ENCODE measurements at places on chromosomes 12 and 14.

DNA sequence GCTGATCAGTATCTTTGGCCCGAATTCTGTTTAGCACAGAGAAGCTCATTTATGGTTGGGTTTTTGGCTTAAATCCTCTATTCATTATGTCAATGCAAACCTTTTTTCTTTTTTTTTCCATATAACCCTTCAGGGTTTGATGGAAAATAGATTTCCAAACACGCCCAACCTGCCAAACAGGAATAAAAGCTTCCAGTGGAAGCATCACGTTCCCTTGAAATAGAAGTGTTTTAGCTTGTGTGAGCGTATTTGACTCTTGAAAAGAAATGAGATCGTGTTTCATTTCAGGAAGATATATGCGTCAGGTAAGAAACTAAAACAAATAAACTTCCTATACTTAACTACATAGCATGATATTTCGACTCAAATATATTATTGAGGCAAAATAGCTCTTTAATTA lies at the start of gene PIK3C2G:
TSS of gene PIK3C2G (plus strand) at position 246 of the 400 bp plus-strand sequence. CDS start 20,564 bp downstream, outside the sequence.
- DNase-seq: no peak

DNA sequence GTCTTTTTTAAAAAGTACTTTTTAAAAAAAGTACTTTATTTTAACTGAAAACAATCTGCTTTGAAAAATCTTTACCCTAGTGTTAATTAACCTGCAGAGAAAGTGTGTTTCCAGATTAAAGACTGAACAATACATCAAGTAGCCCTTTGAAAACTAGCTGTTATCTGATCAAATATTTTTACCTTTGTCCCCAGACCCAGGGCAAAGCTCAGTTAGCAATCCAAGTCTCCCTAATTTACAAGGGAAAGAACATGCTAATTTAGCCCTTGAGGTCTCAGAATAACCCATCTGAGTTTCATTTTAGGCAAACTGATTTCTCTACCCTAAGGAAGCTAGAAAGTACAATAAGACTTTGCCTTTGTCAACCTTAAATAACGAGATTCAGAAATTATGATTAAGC lies 91.2 kb downstream of the PPM1H start:
- DNase-seq: no peak

DNA sequence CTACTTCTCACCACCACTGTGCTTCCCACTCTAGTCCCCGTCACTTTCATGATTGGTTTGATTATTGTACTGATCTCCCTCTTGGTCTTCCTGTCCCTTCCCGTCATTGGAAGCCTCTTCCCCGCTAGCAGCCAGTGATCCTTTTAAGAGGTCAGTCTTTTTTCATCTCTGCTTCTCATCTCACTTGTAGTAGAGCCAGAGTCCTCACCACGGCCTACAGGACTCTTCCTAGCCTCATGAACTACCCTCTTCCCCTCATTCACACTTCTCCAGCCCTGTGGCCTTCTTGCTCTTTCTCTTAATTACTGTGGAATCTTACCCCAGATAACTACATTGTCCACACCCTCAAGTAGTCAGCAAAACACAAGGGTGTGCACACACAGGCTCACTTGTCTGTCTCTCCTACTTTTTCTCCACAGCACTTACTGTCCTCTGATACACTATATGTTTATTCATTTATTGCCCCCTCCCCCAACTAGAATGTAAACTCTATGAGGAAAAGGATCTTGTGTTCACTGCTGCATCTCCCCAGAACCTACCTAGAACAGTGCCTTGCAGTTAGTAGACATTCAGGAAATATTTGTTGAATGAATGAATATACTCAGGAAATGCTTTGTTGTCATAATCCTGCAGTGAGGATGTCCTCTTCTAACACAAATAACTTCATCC lies 66.3 kb downstream of the CKB start:
- no peak for DNase-seq

DNA sequence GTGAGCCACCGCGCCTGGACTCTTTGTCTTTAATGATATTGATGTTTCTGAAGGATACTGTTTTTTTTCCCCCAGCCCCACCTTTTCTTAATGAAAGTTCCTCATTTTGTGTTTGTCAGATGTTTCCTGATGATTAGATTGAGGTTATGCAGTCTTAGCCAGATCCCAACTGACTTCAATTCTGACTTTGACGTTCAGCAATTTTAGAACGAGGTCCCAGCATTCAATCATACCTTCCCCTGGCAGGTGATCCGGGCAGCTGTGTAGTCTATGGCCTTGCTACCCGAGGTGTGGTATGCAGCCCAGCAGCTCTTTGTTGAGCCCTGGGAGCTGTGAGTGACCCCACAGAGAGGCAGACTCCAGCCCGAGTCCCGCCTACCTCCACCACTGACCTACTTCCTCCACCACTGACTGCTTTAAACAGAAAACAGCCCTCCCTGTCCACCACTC lies 82.7 kb downstream of the LGMN start:
- peak; percentile 94 for DNase-seq

GRCh38 chr12:103310546-103311270 lies 185.1 kb downstream of the C12orf42 start:
- no peak for DNase-seq

GRCh38 chr12:130026608-130027176 lies 122.9 kb upstream of the TMEM132D start:
- DNase-seq: no peak

GRCh38 chr12:28237423-28237822 lies 47.2 kb downstream of the CCDC91 start:
- no peak for DNase-seq

DNA sequence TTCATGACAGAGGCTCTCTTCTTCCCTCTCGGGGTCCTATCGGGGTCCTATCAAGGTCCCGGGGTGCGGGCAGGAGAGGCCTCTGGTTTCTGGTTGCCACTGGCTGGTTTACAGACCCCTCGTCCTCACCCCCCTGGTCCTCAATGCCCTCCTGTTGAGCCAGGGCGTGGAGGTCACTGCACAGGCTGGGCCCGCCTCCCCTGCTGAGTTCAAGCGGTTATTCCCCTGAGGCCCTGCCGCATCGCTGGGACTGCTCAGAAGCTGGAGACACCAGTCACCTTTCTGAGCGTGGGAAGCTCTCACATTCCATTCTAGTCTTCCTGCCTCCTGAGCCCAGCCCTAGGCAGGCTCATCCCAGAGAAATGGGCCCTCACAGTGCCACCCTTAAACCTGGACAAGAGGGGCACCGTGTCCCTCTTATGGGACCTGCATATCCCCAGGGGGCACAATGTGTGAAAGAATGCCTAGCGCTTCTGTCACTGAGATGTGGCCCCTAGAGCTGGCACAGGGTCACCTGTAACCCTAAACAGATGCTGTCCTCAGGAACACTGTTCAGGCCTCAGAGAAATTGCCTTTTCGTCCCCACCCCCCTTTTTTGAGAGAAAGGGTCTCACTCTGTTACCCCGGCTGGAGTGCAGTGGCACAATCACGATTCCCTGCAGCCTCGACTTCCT lies 177.7 kb upstream of the RGS6 start:
- DNase-seq: no peak

DNA sequence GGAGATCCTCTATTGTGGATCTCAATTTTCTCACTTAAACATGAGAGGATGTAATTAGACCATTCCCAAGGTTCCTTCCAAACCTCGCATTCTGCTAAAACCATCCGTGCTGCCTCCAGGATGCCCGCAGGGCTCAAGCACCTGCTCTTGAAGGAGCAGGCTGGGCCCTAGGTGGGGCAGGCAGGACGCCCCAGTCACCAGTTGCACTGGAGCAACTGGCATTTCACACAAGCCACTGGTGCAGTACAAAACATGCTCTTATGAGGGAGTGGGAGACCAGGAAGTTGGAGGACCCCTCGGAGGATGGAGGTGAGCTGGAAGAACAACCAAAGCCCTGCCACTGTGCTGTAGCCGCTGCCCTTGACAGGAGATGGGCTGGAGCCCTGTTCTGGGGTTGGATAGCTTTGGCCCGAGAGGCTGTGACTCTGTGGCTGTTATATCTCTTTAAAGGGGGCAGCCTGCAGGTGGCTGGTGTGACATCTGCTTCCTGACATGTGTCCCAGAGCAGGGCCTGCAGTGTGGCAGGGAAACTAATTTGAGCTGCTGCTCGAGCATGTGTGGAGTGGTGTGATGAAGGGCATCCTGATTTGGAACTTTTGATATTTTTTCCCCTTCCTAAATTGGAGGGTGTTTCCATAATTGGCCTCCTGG lies 122.2 kb downstream of the CRACR2A start:
- DNase-seq: no peak

DNA sequence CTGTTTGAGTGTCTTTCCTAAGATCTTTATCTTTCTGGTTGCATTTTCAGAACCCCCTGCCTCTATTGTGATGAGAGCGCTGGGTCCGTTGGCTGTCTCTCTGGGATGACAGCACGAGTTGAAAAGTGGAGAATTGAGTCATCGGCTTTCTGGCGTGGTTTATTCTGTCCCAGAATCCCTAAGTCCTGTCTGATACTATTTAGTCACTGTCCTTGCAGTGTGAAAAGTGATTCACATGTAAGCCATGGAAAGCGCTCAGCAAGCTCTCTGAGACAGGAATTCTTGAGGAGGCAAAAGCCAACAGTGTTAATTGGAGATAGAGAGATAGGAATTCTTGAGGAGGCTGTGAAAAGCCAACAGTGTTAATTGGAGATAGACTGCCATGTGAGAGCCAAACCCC lies 121.7 kb downstream of the CHST11 start:
- DNase-seq: no peak

DNA sequence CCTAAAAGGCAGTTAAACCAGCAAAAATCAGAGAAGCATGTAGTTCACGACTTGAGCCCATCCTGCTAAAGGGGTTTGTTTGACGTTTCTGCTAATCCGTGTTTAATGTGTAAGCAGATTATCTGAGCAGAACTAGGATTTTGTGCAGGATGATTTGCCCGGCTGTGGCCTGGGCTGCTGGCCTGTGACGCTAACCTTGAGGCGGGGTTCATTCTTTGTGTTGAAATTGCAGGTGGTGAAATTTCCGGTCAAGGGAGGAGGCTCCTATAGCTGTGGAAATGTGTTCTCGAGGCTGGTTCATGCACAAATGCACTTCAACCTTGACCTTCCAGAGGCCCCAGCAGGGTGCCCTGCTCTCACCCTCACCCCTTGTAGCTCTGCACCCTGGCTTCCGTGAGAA lies 63.7 kb downstream of the SLC24A4 start:
- no peak for DNase-seq

GRCh38 chr12:11793921-11794710 lies 144.6 kb downstream of the ETV6 start:
- DNase-seq: no peak

- no peak for DNase-seq
Observed at GRCh38 chr14:98298481-98299244, 973.3 kb downstream of the BCL11B start.

GRCh38 chr12:102421802-102422583 lies 58.4 kb downstream of the IGF1 start:
- no peak for DNase-seq

DNA sequence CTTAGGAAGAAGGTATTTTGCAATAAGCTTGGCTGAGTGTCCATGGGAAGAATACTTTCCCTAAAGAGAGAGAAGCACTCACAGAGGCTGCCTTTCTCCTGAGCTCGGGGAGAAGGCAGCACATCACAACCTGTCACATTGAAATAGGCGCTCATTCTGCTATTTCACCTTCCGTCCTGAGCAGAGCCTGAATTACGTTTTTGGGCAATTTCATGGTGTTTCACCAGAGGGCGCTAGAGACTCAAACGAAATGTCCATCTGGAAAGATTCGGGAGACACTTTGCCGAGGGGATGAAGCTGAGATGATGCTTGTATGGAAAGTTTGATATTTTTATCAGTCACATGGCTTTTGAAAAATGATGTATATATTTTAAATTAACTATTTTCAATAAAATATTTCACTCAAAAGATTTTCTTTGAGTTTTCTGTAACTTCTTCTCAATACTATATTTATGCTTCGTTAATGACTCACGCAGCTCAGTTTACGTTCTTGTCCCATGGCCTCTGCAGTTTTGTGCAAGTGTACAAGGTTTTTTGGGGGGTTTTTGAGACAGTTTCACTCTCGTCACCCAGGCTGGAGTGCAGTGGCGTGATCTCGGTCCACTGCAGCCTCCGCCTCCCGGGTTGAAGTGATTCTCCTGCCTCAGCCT lies 17.4 kb upstream of the B4GALNT3 start:
- DNase-seq: peak; percentile 10

- no peak for DNase-seq
Observed at GRCh38 chr14:84998216-84998615, 531.7 kb upstream of the FLRT2 start.

DNA sequence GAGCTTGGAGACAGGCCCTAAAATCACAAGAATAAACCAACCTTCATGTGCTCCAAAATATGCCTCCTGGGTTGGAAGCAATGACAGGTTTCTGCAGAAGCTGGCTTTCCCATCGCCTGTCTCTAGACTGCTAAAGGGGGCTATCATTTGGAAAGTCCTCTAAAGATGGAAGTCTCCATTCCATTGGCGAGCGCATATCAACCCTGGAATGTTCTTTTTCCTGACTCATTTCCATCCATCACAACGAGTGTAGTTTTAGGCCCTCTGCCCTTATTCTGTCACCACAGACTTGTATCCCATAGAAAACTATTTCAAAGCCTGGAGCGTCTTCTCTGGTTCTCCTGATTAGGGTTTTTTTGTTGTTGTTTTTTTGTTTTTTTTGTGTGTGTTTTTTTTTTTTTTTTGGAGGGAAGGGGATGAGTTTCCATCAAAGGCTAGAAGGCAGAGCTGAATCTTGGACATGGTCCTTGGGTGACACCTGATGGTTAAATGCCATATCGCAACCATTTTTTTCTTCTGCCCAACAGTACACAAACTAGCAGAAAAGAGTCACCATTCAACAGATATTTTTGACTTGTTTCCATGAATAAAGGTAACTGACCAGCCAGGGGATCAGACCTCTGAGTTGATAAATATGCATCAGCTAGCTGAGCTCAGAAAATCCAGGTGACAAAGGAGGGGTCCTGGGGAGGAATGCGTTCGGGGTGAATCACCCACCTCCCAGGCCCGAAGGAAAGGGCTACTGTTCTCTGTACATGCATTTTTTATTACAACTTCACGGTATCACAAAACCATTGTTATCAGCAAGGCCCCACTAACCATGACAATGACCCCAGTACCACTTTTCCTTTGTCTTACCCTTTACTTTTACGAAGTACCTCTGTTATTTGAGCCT lies 40.5 kb downstream of the KCNA5 start:
- DNase-seq: peak; percentile 24

DNA sequence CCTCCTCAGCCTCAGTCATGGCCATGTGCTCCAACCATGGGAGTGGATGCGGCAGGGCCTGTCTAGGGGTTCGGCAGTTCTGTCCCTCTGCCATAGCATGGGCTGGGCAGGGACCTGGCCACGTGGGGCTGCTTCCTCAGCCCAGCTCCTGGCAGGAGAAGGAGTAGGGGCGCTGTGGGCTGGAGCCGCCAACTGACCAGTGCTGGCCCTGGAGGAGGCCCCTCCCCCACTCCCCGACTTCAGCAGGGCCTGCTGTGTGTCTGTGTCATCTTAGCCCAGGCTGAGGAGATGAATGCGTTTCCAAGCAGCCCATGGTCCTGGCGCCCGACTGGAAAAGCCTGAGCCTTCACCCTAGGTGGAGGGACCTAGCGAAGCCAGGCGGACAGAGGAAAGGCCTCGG lies 2.7 kb upstream of the PACS2 start:
- no peak for DNase-seq

- DNase-seq: no peak
Observed at GRCh38 chr14:31057701-31058364, 31.7 kb upstream of the STRN3 start.
